Stimulated activated CD8-positive, alpha-beta memory T cell treated with anti-CD3 and anti-CD28 coated beads, Interleukin-2, amount 100 ng/mL, for 1 hour (primary cell): ENCODE measurements at places on chromosomes 4 and X.

DNA sequence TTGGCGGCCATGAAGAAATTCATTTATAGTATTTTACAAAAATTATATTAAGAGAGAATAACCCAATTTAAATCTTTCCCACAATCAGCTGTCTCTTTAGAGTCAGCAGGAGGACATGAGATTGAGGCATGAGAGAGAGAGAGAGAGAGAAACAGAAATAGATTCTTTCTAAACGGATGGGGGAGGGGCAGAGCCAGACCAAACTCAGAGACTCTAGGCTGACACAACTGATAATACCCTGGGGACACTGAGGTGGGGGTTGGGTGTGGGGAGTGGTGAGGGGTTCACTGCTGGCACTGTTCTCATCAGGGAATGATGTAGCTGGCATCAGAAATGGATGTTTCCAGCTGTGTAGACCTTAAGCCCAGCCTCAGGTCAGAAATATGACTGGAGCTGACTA lies 20.5 kb upstream of the HOPX start:
- no peak for DNase-seq

- DNase-seq: no peak
These were observed 92.0 kb downstream of the FNIP2 start for GRCh38 chr4:158860856-158861255.

- DNase-seq: no peak
These were observed 276.3 kb downstream of the HNRNPD start for GRCh38 chr4:82097504-82097903.

GRCh38 chr4:168716406-168717129 lies 219.7 kb downstream of the PALLD start:
- DNase-seq: no peak

GRCh38 chr4:67694662-67695061 lies 6.3 kb downstream of the UBA6 start:
- no peak for DNase-seq

DNA sequence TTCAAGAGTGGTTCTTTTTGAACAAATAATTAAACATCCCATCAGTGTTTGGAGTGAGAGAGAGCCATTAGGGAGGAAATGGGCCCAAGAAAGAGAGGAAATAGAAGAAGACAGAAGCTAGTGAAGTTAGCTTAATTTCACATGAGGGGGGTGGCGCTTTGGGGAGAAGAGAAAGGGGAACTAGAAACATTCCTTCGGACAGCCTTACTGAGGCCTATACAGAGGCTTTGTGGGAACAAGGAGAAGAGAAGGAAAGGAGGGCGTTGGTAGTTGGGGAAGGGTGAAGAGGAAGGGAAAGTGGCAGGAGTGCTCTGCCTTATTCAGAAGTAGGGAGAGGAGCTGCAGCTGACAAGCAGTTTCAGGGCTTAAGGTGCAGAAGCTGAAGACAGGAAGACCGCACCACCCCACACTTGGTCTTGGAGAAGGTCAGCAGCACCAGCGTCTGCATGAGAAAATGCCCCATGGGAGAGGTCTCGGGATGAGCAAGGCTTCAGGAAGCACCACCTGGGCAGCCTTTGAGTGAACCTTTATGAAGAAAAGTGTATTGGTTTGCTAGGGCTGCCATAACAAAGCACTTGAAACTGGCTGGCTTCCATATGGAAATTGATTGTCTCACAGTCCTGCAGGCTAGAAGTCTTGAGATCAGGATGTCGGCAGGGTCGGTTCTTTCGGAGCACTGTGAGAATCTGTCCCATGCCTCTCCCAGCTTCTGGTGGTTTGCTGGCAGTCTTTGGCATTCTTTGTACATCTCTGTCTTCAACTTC lies 85.1 kb downstream of the KIT start:
- DNase-seq: no peak
